ENCODE measurements at places on chromosomes 2 and 18. TPM values are rescaled to one million over a fixed set of nuclear protein-coding genes. Genes with fewer than 3 reads are reported as not detected.

- peak; percentile 22 for DNase-seq
Measured at GRCh38 chr18:9428301-9428706, 47.0 kb upstream of the RALBP1 start.

GRCh38 chr18:51287818-51288508, 90.5 kb upstream of the MEX3C start:
- no peak for DNase-seq

- no peak for DNase-seq
Measured at GRCh38 chr2:161088658-161089350, 71.4 kb upstream of the TANK start.

- no peak for DNase-seq
Measured at GRCh38 chr2:138327967-138328366, 173.6 kb upstream of the SPOPL start.

GRCh38 chr2:68190991-68191731, 33.5 kb downstream of the PNO1 start:
- DNase-seq = peak; percentile 90

DNA sequence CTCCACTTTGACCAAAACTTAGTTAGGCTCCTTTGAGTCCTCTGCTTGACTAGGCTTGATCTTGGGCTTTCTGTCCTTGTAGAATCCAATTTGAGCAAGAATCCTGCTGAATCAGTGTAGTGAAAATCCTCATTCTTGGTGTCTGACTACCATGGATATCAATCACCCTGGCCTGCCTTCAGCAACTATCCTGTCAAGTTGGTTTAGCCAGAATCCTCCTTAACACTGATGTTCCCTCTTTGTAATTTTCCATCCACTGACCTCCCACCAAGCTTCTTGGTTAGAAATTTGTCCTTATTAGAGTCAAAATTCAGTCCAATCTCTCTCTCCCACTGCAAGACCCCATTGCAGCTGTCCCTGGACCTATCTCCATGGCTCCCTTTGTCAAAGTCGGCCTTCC, 494 bp upstream of the RBM45 start:
- no peak for DNase-seq

DNA sequence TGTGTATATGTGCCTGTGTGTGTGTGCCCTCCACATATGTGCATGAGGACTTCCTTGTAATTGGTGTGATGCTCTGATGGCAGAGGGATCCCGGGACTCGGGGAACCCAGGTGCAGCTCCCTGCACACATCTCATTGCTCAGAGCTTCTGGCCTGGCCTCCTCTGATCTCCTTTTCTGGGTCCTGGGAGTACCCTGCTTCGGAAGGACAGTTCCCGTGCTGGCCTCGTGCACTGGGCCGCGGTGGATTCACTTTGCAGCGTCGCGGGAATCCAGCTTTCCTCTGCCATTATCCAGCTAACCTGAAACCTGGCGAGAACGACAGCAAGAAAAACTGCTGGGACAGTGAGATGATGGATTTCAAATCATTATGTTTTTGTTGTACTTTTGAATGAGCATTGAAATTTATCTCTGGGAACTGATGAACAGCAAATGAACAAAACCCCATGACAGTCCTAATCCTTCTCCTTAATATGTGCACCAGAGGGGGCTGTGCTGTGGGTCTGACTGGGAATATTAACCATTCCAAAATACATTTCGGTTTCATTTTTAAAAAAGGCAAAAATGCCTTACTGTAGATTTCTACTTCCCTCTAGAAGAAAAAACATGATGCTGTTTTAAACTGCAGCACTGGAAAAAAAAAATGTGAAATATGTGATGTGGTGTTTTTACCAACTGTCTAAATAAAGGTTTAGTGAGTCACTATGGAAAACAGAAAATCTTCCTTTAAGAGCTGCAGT, 78.2 kb downstream of the PTGR3 start:
- peak; percentile 20 for DNase-seq

- no peak for DNase-seq
Measured at GRCh38 chr18:45635893-45636509, 20.7 kb downstream of the SLC14A2 start.

- DNase-seq = no peak
Measured at GRCh38 chr2:232319067-232319802, 59.3 kb upstream of the ALPP start.

- no peak for DNase-seq
Measured at GRCh38 chr2:6442252-6442985, 423.3 kb downstream of the CMPK2 start.

GRCh38 chr18:70636991-70637390, 348.1 kb downstream of the SOCS6 start:
- peak; percentile 33 for DNase-seq

- DNase-seq = peak; percentile 96
Measured at GRCh38 chr18:23586249-23587196, at the start of gene NPC1. TSS of gene NPC1 (minus strand) at chr18:23586506. CDS start at chr18:23586343, 163 bp downstream.

- no peak for DNase-seq
Measured at GRCh38 chr2:66555501-66556324, 120.8 kb downstream of the MEIS1 start.

GRCh38 chr2:177671662-177672061, 279.1 kb downstream of the AGPS start:
- no peak for DNase-seq

GRCh38 chr18:55510809-55511208, 77.2 kb downstream of the TCF4 start:
- DNase-seq = peak; percentile 51

DNA sequence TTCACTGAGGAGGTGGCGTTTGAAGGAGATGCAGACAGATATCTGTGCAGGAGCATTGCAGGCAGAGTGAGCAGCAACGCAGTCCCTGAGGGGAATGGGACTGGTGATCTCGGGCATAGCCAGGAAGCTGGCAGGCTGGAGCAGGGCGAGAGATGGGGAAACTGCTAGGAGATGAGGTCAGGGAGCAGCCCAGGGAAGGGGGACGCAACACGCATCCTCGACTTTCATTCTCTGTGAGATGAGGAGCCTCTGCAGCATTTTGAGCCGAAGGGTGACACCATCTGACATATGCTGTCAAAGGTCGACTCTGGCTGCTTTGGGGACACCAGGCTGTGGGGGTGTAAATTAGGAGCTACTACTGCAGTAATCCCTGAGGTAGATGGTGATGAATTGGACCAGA, 4.3 kb upstream of the CHRNA1 start:
- DNase-seq = no peak

- DNase-seq = peak; percentile 39
Measured at GRCh38 chr2:207768866-207769596, 675 bp downstream of the FZD5 start.

- DNase-seq = no peak
Measured at GRCh38 chr2:19702267-19702666, 199.5 kb downstream of the TTC32 start.

- DNase-seq = peak; percentile 8
Measured at GRCh38 chr2:31107591-31108300, 30.5 kb downstream of the GALNT14 start.

GRCh38 chr2:39007875-39008504, 112.9 kb downstream of the SOS1 start:
- no peak for DNase-seq

GRCh38 chr2:149894226-149894625, 306.7 kb upstream of the MMADHC start:
- DNase-seq = no peak

- no peak for DNase-seq
Measured at GRCh38 chr2:63484481-63484880, 103.8 kb downstream of the WDPCP start.

DNA sequence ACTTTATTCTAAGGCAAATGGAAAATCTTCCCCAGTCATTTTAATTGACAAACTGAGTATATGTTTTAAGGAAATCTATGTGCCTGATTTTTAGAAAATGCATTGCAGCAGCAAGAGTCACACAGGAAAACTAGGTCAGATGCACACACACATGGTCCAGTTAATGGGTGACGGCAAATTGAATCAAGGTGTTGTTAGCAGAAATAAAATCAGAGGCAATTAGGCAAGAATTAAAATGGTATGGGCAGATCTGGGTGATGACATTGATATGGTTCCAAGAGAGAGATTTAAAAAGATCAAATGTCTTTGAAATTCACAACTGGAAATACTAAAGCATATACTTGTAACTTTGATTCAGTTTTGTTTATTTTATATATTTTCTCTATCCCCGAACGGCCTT, 174.2 kb upstream of the CDH19 start:
- no peak for DNase-seq

DNA sequence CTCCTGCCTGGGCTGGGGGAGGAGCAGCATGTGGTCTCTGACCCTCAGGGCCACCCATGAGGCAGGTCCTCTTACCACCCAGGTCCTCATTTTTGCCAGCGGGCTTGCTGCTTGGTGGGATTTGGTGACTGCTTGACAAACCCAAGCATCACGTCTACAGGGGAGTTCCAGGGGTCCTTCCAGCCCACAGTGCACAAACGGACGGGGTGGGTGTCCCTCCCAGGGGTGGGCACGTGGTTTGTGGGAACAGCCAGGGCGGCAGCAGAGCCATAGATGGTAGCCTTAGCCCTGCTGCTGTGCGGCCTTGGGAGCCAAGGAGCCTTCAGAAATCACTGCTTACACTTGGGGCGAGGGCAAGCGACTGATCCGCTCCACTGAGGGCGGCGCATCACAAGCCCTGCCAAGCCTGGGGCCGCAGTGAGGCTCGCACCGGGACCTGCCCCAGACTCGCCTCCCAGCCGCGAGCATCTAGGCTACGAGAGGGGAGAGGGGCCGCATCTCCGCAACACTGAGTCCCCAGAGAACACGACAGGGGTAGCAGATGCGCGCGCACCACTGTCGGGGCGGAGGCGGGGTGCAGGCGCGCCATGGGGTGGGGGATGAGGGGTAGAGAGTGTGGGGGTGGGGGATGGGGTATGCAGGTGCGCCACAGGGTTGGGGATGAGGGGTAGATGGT, 36.9 kb downstream of the SNED1 start:
- DNase-seq = no peak

DNA sequence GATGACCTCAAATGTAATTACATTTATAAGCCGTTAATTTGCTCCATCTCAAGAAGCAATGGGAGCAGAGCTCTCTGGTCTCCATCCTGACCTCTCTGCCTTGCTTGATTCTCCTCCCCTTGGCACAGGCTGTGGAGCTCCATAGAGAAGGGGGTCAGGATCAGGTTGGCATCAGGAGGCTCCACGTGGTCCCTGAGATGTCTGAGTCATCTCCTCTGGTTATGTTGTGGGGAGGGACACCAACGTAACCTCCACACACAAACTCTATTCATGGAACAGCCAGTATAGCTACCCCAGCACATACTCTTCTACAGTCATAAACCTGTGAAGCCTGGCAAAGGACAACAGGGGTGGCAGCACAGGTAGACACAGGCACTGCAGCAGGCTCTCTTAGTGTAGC, 29.0 kb downstream of the TRABD2A start:
- DNase-seq = no peak

- DNase-seq = no peak
Measured at GRCh38 chr2:128414351-128414750, 95.7 kb upstream of the HS6ST1 start.

- DNase-seq = peak; percentile 95
Measured at GRCh38 chr2:53987336-53987921, 16.6 kb upstream of the PSME4 start.

GRCh38 chr2:162824304-162824703, 14.3 kb downstream of the KCNH7 start:
- peak; percentile 10 for DNase-seq

DNA sequence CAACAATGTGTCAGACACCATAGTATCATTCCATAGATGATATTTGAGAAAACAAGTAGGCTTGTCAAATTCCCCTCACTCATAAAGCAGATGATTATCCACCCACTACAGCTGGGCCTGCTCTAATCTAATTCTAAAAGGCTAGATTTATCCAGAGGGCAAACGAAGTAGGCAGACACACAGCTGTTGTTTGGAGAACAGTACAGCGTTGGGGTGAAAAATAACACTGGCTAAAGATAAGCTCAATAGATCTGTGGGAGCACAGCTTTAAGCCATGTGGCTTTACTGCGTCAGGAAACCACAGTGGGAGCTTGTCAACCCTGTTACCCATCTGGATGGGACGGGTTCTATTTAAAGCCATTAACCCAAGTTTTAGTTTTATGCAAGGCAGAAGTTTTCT, 48.9 kb upstream of the COBLL1 start:
- no peak for DNase-seq

- no peak for DNase-seq
Measured at GRCh38 chr2:143085125-143085784, 44.0 kb upstream of the ARHGAP15 start.

DNA sequence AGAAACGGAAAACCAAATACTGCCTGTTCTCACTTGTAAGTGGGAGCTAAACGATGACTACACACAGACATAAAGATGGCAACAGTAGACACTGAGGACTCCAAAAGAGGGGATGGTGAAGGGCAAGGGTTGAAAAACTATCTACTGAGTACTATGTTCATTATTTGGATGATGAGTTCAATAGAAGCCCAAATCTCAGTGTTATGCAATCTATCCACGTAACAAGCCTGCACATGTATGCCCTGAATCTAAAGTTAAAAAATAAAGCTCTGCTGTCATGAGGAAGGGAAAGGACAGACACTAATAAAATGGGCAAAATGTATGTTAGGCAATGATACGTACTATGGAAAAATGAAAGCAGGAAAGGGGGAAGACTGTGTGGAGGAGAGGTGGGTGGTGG, 376.0 kb downstream of the TGIF1 start:
- no peak for DNase-seq

Gene FTCDNL1
- total RNA-seq = 0.52 TPM

Gene GALR1
- total RNA-seq = not detected

Gene TWIST2
- 5.8 TPM for total RNA-seq

Gene EVX2
- not detected for total RNA-seq

Gene TXNL4A
- 148 TPM for total RNA-seq

Gene BMP10
- not detected for total RNA-seq

Gene WNT6
- not detected for total RNA-seq

Gene SAG
- total RNA-seq = not detected

Gene PPP1R1C
- total RNA-seq = 1.5 TPM

Gene MYOM1
- 0.07 TPM for total RNA-seq

Gene ERFE
- 7.4 TPM for total RNA-seq

Gene MOCOS
- total RNA-seq = 5.1 TPM

Gene FSHR
- not detected for total RNA-seq

Gene MYO3B
- total RNA-seq = 0.46 TPM

Gene GLI2
- total RNA-seq = 30.3 TPM

Gene SCN7A
- total RNA-seq = not detected

Gene EFHD1
- not detected for total RNA-seq

Gene GREB1L
- 6.3 TPM for total RNA-seq

Gene MGAT4A
- 1.7 TPM for total RNA-seq

Gene SRBD1
- 19.8 TPM for total RNA-seq

Gene PSMA8
- total RNA-seq = not detected
